ENCODE measurements at places on chromosomes 7 and 10.

GRCh38 chr7:128742206-128742605, 3.0 kb downstream of the CALU start:
- DNase-seq = no peak
- H3K4me3 ChIP-seq = no peak overlapping the region

DNA sequence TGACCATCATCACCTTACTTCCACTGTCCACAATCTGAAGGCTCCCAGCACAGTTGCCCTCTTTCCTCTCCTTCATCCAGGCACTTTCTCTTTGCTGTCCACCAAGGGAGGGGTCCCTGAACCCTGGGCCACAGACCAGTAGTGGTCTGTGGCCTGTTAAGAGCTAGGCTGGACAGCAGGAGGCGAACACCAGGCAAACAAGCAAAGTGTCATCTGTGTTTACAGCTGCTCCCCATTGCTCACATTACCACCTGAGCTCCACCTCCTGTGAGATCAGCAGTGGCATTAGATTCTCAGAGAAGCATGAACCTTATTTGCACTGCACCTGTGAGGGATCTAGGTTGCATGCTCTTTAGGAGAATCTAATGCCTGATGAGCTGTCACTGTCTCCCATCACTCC, 27.7 kb downstream of the FZD1 start:
- H3K4me3 ChIP-seq = no peak overlapping the region
- no peaks in the 10 kb centered on the region for H3K36me3 ChIP-seq
- DNase-seq = no peak
- no peak overlapping the region for H3K27ac ChIP-seq
- H3K4me1 ChIP-seq = no peaks in the 10 kb centered on the region

- H3K27me3 ChIP-seq = no peaks in the 10 kb centered on the region
- no peak overlapping the region for H3K27ac ChIP-seq
- no peak overlapping the region for H3K4me3 ChIP-seq
- DNase-seq = no peak
These were observed 31.6 kb upstream of the AGMO start for GRCh38 chr7:15593382-15593781.

DNA sequence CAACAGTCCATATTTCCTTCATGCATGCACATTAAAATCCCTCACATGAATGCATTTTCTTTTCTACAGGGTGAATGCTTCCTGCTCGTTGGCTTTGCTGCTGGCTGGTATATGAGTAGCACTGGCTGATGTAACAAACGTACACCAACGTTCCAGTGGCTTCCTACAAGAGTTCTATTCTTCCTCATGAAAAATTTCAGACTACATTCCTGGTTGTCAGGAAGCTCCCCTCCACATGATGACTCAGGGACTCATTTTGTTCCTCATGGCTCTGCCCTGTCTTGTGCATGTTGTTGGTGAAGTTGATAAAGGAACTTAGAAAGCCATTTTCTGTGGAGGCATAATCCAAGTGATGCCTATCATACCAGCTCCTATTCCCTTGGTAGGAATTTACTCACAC, 470.7 kb upstream of the KLF6 start:
- no peaks in the 10 kb centered on the region for H3K36me3 ChIP-seq
- DNase-seq = no peak
- H3K4me1 ChIP-seq = peaks cover 4% of the 10 kb centered on the region

- no peak overlapping the region for H3K4me3 ChIP-seq
- no peak for DNase-seq
- peaks cover 12% of the 10 kb centered on the region for H3K36me3 ChIP-seq
- H3K27me3 ChIP-seq = peaks cover 26% of the 10 kb centered on the region
- peaks cover 25% of the 10 kb centered on the region for H3K4me1 ChIP-seq
These were observed 2.6 kb upstream of the CDK6 start for GRCh38 chr7:92838934-92839333.

GRCh38 chr7:140025814-140026433, 36.8 kb downstream of the PARP12 start:
- no peak for DNase-seq
- H3K27me3 ChIP-seq = no peaks in the 10 kb centered on the region
- H3K36me3 ChIP-seq = peaks cover 16% of the 10 kb centered on the region

DNA sequence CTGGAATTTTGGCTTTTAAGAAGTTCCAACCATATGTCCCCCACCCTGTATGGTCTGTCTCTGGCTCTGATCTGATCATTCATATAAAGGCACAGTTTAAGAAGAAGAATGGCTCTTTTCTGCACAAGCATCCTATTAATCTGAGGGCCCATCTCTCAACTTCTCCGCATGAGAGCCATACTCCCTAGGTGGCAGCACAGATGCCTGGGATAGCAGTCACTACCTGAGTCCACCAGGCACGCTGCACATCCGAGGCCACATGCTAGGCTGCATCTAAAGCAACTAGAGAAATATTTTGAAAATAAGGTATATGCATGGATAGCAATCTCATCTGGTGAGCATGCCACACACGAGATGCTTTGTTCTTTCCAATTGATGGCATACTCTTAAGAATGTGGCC, 565.5 kb downstream of the PARD3 start:
- no peaks in the 10 kb centered on the region for H3K27me3 ChIP-seq
- H3K4me1 ChIP-seq = no peaks in the 10 kb centered on the region
- no peak overlapping the region for H3K4me3 ChIP-seq
- DNase-seq = no peak

DNA sequence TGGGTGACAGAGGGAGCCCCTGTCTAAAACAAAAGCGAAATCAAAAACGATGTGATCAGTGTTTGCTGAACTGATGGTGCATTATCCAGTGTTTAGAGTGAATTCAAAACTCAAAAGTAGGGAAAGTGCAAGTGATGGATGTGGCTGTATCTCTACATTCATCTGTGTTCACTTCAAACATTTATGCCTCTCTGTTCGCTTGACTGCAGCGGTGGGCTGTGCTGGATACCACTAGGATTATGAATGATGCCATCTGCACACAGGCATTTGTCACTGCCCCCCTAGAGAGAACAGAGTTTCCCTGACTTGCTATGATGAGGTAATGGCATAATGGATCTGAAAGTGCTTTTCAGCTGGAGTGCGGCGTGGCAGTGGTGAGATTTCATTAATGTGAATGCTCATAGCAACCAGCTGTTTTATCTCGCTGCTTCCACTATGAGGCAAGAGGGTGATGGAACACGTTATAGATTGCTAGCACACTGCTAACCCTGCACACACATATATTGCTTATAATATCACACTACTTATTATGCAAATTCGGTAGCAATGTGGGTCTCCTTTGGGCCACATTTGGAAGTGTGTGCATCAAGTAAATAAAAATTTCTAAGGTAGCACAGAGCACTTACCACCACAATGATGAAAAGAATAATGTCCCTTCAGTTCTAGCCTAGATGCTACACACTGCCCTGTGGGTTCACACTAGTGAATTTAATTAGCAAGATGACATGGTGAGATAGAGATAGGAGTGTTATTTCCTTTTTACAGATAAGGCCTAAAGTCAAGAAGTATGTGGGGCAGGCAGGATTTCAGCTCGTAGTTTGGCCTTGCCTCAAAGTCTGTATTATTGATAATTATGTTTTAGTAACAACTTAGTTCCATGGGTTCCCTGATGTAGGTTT, 164.7 kb downstream of the CAMK1D start:
- peaks cover 23% of the 10 kb centered on the region for H3K4me1 ChIP-seq
- no peaks in the 10 kb centered on the region for H3K36me3 ChIP-seq
- H3K27ac ChIP-seq = no peak overlapping the region
- no peak for DNase-seq
- H3K27me3 ChIP-seq = no peaks in the 10 kb centered on the region

DNA sequence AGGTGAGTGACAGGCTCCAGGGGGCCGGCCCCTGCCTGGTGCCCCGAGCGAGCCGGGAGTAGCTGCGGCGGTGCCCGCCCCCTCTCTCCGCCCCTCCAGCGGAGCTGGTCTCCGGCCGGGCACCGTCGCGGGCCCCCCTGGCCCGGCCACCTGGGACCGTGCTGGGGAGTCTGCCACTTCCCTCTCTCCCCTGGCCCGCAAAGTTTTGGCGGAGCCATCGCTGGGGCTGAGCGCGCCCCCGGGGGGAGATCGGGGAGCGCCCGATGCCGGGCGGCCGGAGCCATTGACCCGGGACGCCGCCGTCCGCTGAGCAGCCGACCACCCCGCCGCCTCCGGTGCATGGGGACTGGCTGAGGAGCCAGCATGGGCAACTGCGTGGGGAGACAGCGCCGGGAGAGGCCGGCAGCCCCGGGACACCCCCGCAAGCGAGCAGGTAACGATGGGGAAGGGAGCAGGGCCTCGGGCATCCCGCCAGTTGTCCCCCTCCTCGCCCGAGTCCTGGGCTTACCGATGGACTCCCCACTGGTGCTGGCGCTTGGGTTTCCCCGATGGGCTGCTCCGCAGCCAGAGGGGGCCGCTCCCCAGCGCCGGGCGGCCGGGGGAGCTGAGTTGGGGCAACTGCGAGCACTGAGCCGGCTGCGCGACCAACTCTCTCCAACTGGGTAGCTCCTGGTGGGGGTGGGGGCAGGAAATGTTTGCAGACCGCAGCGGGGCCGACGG, at the start of gene UBTD1:
Gene UBTD1 (plus strand): TSS at position 84 of the 720 bp plus-strand sequence. CDS start 280 bp downstream, at position 364.
- peaks cover 41% of the 10 kb centered on the region for H3K4me1 ChIP-seq
- peak; percentile 24 for DNase-seq

DNA sequence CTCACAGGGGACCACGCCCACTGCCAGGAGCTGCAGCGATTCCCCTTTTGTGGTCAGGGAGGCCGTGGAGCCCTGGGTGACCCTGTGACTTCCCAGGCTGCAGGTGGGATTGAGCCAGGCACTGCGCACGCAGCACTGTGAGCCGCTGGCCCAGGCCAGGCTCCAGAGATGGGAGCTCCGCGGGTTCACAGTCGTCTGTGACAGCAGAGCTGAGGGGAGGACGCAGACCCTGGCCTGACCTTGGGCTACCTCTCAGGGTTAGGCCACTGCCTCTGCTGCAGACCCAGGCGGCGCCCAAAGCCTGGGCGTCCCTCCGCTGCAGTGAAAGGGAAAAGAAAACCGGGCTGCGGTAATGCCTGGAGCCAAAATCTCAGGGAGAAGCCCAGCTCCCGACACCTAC, 107.5 kb upstream of the GPR26 start:
- H3K4me1 ChIP-seq = no peaks in the 10 kb centered on the region
- H3K27me3 ChIP-seq = peaks cover 5% of the 10 kb centered on the region
- no peak overlapping the region for H3K4me3 ChIP-seq
- no peak overlapping the region for H3K27ac ChIP-seq

DNA sequence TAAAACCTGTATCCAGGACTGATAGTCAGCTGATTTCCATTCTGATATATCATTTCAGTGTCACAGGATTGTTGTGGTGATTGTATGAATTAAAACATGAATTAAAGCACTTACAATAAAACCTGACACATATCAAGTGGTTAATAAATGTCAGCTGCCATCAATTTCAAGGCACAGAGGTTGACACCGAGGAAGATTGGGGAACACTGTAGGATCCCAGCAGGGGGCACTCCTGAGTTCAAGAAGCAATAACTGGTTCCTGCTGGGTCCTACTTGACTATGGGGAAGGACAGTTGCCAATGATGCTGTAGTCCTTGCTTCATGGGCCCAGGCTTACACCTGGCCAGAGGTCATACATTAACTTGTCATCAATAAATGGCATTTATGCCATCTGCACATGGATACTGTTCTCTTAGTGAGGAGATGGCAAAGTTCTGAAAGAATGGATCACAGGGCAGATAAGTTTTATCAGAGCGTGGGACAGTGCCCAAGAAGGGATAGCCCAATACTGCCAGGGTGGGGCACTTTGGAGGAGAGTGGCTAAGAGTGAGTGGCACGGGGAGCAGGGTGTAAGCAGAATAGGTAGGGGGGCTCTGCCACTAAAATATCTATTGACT, 24.1 kb downstream of the FZD1 start:
- no peak for DNase-seq
- no peak overlapping the region for H3K4me3 ChIP-seq
- H3K27me3 ChIP-seq = peaks cover 4% of the 10 kb centered on the region
- H3K27ac ChIP-seq = no peak overlapping the region

DNA sequence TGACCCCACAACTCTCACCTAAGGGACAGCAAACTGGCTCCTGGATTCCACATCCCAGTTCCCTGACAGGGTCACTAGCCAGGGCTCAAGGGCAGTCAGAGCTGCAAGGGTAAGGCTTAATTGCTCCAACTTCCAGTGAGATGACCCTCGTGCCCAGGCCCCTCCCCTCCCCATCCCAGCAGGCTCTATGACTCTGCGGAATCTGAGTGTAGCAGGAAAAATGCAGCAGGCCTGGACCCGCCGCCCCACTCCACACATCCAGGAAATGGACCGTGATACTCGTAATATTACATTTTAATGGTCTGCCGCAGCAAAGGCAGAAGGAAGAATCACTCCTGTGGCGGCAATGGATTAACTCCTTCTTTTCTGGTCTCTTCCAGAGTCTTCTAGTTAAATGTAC, 91.7 kb upstream of the CHST15 start:
- H3K4me3 ChIP-seq = no peak overlapping the region
- H3K4me1 ChIP-seq = peaks cover 3% of the 10 kb centered on the region
- H3K27ac ChIP-seq = no peak overlapping the region
- H3K27me3 ChIP-seq = peaks cover 6% of the 10 kb centered on the region
- no peaks in the 10 kb centered on the region for H3K36me3 ChIP-seq

DNA sequence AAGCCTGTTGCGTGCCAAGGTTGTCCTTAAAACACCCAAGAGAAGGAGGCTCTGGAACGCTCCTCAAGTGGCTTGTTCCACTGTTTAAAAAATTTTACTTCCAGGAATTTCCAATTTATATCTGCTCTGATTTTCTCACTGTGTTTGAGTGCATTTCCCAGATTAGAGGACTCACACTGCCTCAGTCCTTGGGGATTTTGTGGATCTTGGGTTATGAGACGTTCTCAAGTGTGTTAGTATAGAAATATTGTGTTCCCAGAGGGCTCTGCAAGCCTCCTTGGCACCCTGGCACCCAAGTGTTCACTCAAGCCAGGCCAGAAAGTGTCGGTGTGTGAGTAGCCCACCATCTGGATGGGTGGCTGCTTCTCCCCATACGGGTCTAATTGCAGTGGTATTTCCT, 192.2 kb downstream of the SNX10 start:
- H3K36me3 ChIP-seq = no peaks in the 10 kb centered on the region
- H3K27ac ChIP-seq = no peak overlapping the region
- H3K4me3 ChIP-seq = no peak overlapping the region
- DNase-seq = no peak
- H3K4me1 ChIP-seq = no peaks in the 10 kb centered on the region

DNA sequence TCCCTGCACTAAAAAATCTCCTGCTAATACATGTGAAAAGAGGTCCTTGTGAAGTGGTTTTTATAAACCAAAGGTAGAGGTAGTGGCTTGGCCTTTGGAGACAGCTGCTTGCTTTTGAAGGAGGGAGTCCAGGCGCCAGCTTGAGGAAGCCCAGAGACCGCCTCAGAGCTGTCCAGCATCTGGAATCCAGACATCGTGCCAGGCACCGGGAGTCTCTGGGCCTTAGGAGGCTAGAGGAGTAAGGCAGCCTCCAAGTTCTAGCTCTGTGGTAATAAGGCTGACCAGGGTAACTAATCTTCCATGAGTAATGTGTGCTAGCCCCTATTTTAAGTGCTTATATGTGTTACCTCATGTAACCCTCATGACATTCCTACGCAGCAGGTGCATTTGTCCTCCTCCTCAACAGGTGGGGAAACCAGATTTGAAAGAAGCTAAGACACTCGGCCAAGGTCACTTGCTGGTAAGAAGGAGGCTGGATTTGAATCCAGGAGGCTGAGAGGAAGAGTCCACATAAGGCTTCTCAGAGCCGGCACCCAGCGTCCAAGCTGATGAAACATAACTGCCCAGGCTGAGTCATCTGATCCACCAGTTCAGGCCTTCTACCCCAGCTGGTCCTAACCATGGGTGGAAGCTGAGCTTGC, 26.1 kb downstream of the PRLHR start:
- H3K4me3 ChIP-seq = no peak overlapping the region
- H3K4me1 ChIP-seq = peaks cover 9% of the 10 kb centered on the region
- H3K27ac ChIP-seq = no peak overlapping the region
- no peak for DNase-seq

Data from activated naive CD8-positive, alpha-beta T cell treated with anti-CD3 and anti-CD28 coated beads, Interleukin-2, amount 50 U/mL, for 24 hours (primary cell).